ENCODE measurements at places on chromosomes 7 and 10.

- no peak for DNase-seq
Measured at GRCh38 chr7:138649506-138649905, 51.7 kb downstream of the SVOPL start.

- DNase-seq = no peak
Measured at GRCh38 chr10:4216726-4217125, 431.7 kb upstream of the KLF6 start.

- DNase-seq = no peak
Measured at GRCh38 chr7:86867163-86867762, 192.2 kb downstream of the ELAPOR2 start.

DNA sequence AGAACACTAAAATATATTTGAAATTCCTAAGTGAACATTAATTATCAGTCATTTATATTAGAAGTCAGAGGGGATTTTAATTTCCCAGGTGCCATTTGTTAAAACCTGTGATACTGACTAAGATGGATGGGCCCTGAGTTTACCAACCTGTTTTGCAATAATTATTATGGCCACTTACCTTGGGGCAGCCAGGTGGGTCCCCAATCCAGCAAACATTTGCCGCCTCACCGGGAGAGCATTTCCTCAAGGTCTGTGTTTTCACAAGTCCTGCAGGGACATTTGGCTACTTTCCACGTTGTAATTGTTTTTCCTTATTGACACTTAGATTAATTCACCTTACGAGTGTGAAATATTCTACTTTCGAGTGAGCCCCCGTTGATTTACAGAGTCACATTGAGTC, 251.2 kb upstream of the PPP2R2D start:
- DNase-seq = no peak

GRCh38 chr7:14047709-14048399, 58.4 kb upstream of the ETV1 start:
- DNase-seq = no peak

DNA sequence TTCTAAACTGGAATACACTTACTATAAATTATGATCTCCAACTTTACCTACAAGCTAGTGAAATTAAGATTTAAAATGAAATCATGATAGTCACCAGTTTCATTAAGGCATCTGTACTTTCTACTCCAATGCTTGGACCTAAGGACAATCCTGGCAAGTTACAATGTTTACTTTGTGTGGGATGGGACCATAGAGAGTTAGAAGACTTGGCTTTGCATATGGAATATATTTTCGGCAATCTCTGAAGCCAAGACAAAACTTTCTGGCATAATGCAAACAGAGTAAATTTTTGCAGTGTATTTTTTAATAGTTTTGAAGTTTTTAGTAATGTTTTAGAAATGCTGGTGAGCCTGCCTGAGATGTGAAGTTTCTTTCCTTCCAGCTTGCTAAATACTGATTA, 248.9 kb downstream of the ABCA13 start:
- DNase-seq = no peak

GRCh38 chr7:135169964-135170273, 588 bp downstream of the CYREN start:
- no peak for DNase-seq

DNA sequence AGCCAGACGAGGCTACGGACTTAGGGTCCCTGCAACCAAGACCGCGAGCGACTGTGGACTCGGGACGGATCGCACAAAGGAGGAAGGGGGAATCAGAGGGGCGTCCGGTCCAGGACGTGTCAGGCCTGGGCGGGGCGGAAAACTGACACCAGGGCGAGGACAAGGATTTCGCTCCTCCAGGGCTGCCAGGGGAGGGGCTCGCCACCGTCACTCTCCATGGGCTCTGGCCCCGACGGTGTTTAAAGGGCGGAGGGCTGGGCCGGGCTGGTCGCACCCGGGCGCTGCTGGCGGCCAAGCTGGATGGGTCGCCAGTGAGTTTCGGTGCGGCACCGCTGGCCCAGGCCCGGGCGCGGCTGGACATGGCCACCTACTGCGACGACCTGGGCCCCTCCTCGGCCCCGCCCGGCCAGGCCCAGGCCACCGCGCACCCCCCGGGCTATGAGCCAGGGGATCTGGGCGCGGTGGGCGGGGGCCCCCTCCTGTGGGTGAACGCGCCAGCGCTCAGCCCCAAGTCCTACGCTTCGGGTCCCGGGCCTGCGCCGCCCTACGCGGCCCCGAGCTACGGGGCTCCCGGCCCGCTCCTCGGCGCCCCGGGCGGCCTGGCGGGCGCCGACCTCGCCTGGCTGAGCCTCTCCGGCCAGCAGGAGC, at the start of gene FOXI2:
Gene FOXI2, plus strand, starts transcription at position 271 of the 648 bp plus-strand sequence. Its CDS starts 89 bp downstream, at position 360.
- DNase-seq = no peak

- DNase-seq = no peak
Measured at GRCh38 chr7:120554960-120555571, 282.1 kb downstream of the KCND2 start.

DNA sequence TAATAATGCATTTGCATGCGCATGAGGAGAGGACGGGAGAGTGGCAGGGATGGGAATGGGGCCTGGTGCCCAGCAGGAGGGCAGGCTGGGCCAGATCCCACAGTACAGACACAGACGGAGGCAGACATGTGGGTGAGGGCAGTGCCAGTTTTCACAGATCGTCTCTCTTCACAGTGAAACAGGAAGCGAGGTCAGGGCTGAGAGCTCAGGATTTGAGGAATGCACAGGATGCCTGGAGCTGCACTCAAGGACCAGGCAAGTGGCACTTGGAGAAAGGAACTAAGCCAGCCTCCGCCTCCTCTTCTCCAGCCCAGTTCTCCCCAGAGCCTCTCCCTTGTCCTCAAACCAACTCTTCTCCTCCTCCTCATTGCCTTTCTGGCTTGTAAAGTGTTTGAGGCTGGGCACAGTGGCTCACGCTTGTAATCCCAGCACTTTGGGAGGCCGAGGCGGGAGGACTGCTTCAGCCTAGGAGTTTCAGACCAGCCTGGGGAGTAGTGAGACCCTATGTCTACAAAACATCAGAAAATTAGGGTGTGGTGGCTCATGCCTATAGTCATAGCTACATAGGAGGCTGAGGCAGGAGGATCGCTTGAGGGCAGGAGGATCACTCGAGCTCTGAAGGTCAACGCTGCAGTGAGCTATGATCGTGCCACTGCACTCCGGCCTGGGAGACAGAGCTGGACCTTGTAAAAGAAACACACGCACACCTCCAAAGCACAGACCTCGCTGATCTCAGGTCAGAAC, 115.2 kb downstream of the HIP1 start:
- DNase-seq = no peak

DNA sequence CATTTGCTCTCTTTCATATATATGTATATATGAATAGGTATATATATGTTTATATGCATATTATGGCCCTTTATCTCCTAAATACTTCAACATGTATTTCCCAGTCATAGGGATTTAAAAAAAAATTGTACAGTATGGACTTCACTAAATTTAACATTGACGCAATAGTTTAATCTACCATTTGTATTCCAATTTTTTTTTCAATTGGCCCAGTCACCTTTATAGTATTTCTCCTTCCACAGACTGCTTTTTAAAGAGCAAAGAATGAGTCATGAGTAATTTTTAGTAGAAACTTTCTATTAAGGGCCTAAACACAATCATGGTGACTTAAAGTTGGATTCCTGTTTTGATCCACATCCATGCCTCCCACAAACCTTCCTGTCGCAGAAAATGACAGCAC, 20.5 kb downstream of the CCSER2 start:
- no peak for DNase-seq
